Activated gamma-delta T cell treated with Interleukin-2 at 50 U/mL for 16 hours (primary cell): ENCODE measurements at places on chromosomes 2 and 18.

- no peak for DNase-seq
Measured at GRCh38 chr2:108858894-108859293, 72.3 kb downstream of the CCDC138 start.

DNA sequence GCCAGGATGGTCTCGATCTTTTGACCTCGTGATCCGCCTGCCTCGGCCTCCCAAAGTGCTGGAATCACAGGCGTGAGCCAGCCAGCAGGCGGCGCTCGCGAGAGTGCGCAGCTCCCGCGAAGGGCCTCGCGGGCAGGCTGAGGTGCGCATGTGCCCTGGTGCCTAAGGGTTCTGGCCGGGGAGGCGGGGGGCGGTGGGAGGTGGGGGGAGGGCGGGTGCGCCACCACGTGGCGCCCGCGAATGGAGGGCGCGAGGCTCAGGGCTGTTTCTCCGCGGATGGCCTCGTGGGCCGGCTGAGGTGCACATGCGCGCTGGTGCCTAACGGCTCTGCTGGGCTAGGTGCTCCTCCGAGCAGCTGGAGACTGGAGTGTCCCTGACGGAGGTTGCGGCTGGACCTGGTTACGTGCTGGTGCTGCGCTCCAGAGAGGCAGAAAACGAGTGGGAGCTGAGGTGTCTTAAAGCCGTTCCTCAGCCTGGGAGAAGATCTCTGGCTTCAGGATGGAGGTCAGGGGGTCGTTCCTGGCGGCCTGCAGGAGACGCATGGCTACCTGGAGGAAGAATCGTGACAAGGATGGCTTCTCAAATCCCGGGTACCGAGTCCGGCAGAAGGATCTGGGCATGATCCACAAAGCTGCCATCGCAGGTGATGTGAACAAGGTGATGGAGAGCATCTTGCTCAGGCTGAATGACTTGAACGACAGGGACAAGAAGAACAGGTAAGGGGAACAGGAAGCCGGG is at the start of gene ANKRD62:
TSS of gene ANKRD62 (plus strand) at position 324 of the 738 bp plus-strand sequence. CDS start at position 499, 175 bp downstream.
- DNase-seq, result no peak

- DNase-seq, result no peak
Measured at GRCh38 chr2:135424849-135425248, 106.2 kb downstream of the ZRANB3 start.

DNA sequence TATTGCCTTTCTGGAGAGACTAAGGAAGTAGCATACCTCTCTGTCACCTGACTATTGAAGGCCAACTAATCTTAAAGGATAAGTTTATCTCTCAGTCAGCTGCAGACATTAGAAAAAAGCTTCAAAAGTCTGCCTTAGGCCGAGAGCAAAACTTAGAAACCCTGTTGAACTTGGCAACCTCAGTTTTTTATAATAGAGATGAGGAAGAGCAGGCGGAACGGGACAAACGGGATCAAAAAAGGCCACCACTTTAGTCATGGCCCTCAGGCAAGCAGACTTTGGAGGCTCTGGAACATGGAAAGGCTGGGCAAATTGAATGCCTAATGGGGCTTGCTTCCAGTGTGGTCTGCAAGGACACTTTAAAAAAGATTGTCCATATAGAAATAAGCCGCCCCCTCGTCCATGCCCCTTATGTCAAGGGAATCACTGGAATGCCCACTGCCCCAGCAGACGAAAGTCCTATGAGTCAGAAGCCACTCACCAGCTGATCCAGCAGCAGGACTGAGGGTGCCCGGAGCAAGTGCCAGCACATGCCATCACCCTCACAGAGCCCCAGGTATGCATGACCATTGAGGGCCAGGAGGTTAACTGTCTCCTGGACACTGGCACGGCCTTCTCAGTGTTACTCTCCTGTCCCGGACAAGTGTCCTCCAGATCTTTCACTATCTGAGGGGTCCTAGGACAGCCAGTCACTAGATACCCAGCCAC is 61.5 kb upstream of the FAM98A start:
- DNase-seq, result no peak

DNA sequence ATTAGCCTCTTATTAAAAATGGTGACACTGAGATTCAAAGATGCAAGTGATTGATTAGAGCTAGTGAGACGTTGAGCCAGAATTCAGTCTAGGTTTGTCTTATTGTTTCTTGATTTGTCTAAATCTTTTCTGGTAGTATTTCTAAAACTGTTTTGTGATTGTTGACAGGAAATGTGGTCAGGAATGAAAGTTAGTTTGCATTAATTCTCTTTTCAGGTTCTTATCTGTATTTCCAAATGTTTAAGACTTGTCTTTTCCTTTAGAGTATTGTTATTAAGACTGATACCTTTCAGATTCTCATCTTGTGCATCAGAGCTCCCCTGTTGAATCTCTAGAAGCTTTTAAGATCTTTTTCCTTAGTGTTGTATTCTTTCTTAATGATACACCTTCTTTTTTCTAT is 89.3 kb downstream of the MBD5 start:
- no peak for DNase-seq
